Astrocyte (in vitro differentiated cells and primary cell): ENCODE measurements at places on chromosomes 12 and 14.
A peak's percentile ranks its signal among the peaks of the same experiment; 100 is the strongest.

GRCh38 chr14:101980700-101981099, 16.3 kb downstream of the DYNC1H1 start:
- H3K27ac ChIP-seq, result peak overlapping the region; percentile 75
- H3K36me3 ChIP-seq, result peaks cover 64% of the 10 kb centered on the region
- peaks cover 25% of the 10 kb centered on the region for H3K4me1 ChIP-seq

DNA sequence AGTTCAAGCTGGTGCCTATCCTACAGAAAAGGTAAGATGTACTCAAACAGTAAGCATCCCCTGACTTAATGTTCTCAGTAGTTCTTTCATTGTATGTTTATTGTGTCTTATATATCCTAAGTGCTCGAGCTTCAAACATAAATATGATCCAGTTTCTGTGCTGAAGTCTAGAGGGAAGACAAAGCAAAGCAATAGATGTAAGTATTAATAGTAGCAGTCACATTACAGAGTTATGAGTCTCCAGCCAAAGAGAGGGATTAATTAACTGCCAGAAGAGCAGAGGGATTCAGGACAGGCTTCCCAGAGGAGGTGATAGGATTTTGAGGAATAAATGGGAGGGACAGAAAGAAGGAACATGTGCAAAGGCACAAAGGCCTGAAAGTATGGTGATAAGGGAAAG, 1.4 kb downstream of the NGDN start:
- H3K4me3 ChIP-seq, result no peak overlapping the region
- H3K4me1 ChIP-seq, result peaks cover 4% of the 10 kb centered on the region
- H3K36me3 ChIP-seq, result peaks cover 27% of the 10 kb centered on the region

GRCh38 chr12:40980427-40980961, 207.6 kb upstream of the PDZRN4 start:
- peaks cover 5% of the 10 kb centered on the region for H3K4me1 ChIP-seq
- H3K36me3 ChIP-seq, result no peaks in the 10 kb centered on the region
- no peak overlapping the region for H3K4me3 ChIP-seq
- no peaks in the 10 kb centered on the region for H3K27me3 ChIP-seq
- no peak overlapping the region for H3K27ac ChIP-seq

DNA sequence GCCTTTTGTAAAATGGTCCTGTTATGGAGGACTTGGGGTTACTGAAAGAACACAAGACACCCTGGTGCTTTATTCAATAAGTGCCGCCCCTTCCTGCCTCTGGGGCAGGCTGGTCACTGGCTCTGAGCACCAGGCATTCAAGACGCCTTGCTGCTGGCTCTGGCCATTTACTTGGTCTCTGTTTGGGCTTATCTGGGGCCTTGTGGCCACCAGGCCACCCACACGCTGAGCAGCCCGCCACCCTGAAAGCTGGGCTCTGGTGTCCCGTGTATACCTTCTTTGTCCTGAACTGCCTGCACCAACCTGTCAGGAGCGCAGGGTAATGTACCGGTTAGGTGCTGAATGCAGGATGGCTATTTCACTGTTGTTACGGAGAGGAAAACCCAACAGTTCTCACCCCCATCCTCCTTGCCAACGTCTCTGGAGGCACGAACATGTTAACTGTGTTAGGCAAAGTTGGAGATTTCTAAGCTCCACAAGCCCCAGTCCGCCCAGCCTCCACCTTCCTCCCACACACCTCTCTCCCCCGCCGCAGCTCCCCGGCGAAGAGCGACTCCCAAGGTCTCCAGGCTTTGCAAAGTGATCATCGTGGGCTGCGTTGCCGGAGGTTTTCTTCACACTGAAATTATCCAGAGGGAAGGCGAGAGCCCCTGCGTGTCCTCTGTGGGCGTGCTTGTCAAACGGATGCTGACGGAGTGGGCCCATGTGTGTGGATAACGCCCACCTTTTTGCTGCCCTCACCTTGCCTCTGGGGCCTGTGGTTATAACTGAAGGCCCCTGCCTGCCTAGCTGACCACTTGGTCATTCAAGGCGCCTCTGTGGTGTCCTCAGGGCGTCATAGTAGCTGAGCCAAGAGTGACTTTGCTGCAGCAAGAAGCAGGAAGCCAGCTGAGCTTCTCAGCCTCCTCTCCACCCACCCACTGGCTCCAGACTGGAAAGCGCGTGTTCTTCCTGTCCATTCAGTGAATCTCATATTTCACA, 18.8 kb upstream of the BEGAIN start:
- DNase-seq, result peak; percentile 33
- H3K36me3 ChIP-seq, result no peaks in the 10 kb centered on the region
- peaks cover 5% of the 10 kb centered on the region for H3K27me3 ChIP-seq
- H3K4me3 ChIP-seq, result no peak overlapping the region

- H3K4me3 ChIP-seq, result no peak overlapping the region
- no peak overlapping the region for H3K27ac ChIP-seq
- H3K4me1 ChIP-seq, result peaks cover 13% of the 10 kb centered on the region
- peaks cover 31% of the 10 kb centered on the region for H3K36me3 ChIP-seq
- no peaks in the 10 kb centered on the region for H3K27me3 ChIP-seq
Observed at GRCh38 chr14:99508896-99509629, 27.9 kb downstream of the CCNK start.

- no peak for DNase-seq
- no peaks in the 10 kb centered on the region for H3K36me3 ChIP-seq
- H3K27me3 ChIP-seq, result no peaks in the 10 kb centered on the region
- no peak overlapping the region for H3K27ac ChIP-seq
Observed at GRCh38 chr14:54844479-54844878, 58.1 kb downstream of the GCH1 start.

GRCh38 chr14:59356312-59356711, 108.9 kb downstream of the GPR135 start:
- H3K4me3 ChIP-seq, result no peak overlapping the region
- peaks cover 14% of the 10 kb centered on the region for H3K4me1 ChIP-seq
- DNase-seq, result no peak
- peaks cover 7% of the 10 kb centered on the region for H3K36me3 ChIP-seq
- no peak overlapping the region for H3K27ac ChIP-seq

GRCh38 chr12:94073441-94074051, 74.8 kb upstream of the PLXNC1 start:
- no peaks in the 10 kb centered on the region for H3K27me3 ChIP-seq
- DNase-seq, result no peak
- H3K4me1 ChIP-seq, result no peaks in the 10 kb centered on the region

DNA sequence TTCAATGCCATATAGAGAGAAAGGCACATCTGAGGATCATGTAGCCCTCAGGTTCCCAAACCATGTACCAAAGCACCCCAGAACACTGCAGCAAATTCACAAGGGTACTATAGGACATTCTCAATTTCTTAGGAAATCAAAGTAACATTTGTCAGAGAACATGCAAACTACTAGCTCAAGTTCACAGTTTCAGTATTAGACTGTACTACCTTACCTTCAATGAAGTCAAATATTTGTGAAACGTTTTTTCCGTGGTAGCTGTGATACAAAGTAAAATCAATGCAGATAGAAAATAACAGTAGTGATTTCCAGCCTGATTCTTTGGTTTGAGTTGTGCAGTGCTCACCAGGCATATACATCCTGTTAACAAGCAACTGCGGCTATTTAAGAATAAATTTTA, 197.1 kb downstream of the MED13L start:
- H3K27ac ChIP-seq, result no peak overlapping the region
- H3K27me3 ChIP-seq, result no peaks in the 10 kb centered on the region
- H3K36me3 ChIP-seq, result no peaks in the 10 kb centered on the region

GRCh38 chr12:7642876-7643309, 22.8 kb downstream of the APOBEC1 start:
- no peak overlapping the region for H3K4me3 ChIP-seq
- no peaks in the 10 kb centered on the region for H3K36me3 ChIP-seq
- no peak for DNase-seq
- H3K4me1 ChIP-seq, result peaks cover 4% of the 10 kb centered on the region
- H3K27ac ChIP-seq, result no peak overlapping the region

- no peaks in the 10 kb centered on the region for H3K36me3 ChIP-seq
- no peaks in the 10 kb centered on the region for H3K27me3 ChIP-seq
- no peak for DNase-seq
- H3K4me1 ChIP-seq, result no peaks in the 10 kb centered on the region
- no peak overlapping the region for H3K27ac ChIP-seq
Observed at GRCh38 chr14:76514213-76514998, 138.5 kb downstream of the ESRRB start.

- no peak for DNase-seq
- no peak overlapping the region for H3K4me3 ChIP-seq
- H3K4me1 ChIP-seq, result peaks cover 10% of the 10 kb centered on the region
- H3K36me3 ChIP-seq, result no peaks in the 10 kb centered on the region
Observed at GRCh38 chr12:51630986-51631385, 40.0 kb downstream of the SCN8A start.

GRCh38 chr14:74109369-74109768, 24.6 kb downstream of the LIN52 start:
- DNase-seq, result no peak
- H3K4me1 ChIP-seq, result no peaks in the 10 kb centered on the region
- no peak overlapping the region for H3K4me3 ChIP-seq
- no peaks in the 10 kb centered on the region for H3K27me3 ChIP-seq
- no peaks in the 10 kb centered on the region for H3K36me3 ChIP-seq

GRCh38 chr12:105256011-105256410, 20.0 kb upstream of the APPL2 start:
- DNase-seq, result peak; percentile 47
- H3K27me3 ChIP-seq, result no peaks in the 10 kb centered on the region
- peak overlapping the region; percentile 97 for H3K27ac ChIP-seq
- H3K36me3 ChIP-seq, result no peaks in the 10 kb centered on the region
- H3K4me3 ChIP-seq, result peak overlapping the region; percentile 2
- H3K4me1 ChIP-seq, result peaks cover 47% of the 10 kb centered on the region

- no peaks in the 10 kb centered on the region for H3K36me3 ChIP-seq
- no peak overlapping the region for H3K27ac ChIP-seq
- peaks cover 3% of the 10 kb centered on the region for H3K27me3 ChIP-seq
- no peaks in the 10 kb centered on the region for H3K4me1 ChIP-seq
- no peak for DNase-seq
Observed at GRCh38 chr14:36241183-36241582, 64.7 kb upstream of the PTCSC3 start.

DNA sequence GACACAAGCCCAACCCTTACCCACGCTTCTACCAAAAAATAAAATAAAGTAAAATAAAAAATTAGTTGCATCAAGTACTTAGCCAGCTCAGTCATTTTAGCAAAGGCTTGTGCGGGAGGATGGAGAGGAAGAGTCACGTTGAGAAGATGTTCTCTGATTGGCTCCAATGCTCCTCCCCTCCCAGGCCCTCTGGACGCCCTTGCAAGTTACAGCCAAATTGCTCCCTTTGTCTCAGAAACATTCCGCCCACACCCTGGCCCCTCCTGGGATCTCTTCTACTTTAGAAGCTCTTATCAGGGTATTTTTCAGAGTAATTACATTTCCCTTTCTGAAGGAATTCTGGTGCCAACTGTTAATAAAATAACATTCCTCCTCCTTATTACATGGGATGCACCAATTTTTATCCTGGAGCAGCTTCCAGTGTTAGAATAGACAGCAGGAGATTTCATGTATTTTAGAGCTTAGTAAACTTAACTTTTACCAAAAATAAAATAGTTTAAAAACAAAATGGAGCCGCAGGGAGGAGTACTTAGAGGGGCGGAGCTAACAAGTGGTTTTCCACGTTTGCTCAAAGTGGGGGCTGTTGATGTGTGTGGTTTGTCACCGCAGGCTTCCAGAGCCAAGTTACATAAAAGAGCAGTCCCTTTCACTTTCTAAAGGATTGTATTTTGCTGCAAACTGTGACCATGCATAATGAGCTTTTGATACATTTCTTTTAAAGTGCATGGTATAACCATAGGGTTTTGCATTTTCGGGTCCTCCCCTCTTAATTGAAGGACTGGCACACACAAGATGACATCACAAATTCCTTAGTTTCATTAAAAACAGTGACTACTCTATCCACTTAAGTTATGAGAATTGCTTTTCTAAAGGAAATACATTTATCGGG, 71.7 kb upstream of the RAP1B start:
- H3K27ac ChIP-seq, result peak overlapping the region; percentile 46
- H3K36me3 ChIP-seq, result no peaks in the 10 kb centered on the region
- DNase-seq, result peak; percentile 79
- peaks cover 4% of the 10 kb centered on the region for H3K4me1 ChIP-seq
- no peaks in the 10 kb centered on the region for H3K27me3 ChIP-seq

DNA sequence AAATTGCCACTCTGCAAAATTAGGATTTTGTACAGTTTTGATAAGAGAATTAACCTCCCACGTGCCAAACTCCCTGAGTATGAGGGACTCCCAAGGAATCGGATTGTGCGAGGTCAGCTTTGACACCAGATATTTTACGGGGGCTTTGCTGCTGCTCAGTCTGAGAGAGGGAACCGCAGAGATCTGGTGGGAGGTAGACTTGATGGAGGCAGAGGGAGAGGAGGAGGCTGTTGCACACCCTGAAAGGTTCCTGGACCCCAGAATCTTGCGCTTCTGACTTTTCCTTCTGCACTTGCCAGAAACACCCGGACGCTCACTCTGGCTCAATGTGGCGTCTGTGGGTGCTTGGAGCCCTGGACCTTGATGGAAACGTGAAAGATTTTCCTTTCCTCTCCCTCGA, 83.9 kb downstream of the PAPOLA start:
- H3K4me1 ChIP-seq, result no peaks in the 10 kb centered on the region
- H3K36me3 ChIP-seq, result no peaks in the 10 kb centered on the region
- DNase-seq, result no peak

DNA sequence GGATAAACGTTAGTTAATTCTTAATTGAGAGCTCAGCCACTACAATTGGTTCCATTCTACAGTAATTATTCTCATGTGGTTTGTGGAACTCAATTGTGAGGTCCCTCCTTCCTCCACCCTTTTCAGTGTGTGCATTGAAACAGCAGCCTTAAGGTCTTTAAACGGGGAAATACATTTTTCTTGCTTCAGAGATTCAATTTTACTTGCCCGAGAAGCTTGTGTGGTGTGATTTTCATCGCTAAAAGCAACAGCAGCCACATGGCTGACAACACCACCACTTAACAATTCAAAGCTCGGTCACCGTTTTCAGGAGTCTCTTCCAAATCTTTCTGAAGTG, 733 bp upstream of the PPFIBP1 start:
- H3K27me3 ChIP-seq, result no peaks in the 10 kb centered on the region
- H3K4me3 ChIP-seq, result peak overlapping the region; percentile 93
- peak overlapping the region; percentile 97 for H3K27ac ChIP-seq
- peaks cover 21% of the 10 kb centered on the region for H3K4me1 ChIP-seq
- DNase-seq, result no peak

- H3K36me3 ChIP-seq, result no peaks in the 10 kb centered on the region
- DNase-seq, result no peak
- no peak overlapping the region for H3K27ac ChIP-seq
- no peaks in the 10 kb centered on the region for H3K27me3 ChIP-seq
- no peaks in the 10 kb centered on the region for H3K4me1 ChIP-seq
Observed at GRCh38 chr12:110668480-110669192, 20.3 kb downstream of the HVCN1 start.

DNA sequence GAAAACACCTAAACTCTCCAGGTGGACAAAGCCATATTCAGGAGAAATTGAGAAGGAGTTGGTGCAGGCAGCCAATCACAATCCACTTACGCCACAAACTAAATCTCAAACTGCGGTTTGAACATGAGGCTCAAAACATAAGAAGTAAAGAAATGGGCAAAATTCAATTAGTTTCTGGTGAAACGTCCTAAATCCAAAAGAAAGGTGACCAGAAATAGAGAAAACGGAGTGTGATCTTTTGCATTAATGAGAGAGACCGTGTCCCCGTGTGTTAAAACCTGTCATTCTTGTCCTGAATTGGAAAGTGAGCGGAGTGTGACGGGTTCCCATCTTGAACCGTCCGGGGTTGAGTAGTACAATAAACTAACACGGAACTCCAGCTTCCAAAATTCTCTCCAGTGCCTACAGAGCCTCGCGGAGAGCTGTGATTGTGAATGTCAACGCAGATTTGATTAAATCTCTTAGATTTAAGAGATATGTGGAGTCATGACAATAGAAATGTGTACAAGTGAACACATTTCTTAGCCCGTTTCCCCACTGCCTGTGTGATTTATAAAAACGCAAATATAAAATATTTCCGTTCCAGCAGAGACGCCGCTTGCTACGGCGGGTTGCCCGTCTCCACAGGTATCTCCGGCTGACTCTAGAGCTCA, 595 bp upstream of the METAP2 start:
- no peak for DNase-seq
- peaks cover 16% of the 10 kb centered on the region for H3K36me3 ChIP-seq
- no peaks in the 10 kb centered on the region for H3K27me3 ChIP-seq
- peak overlapping the region; percentile 88 for H3K27ac ChIP-seq
- peak overlapping the region; percentile 87 for H3K4me3 ChIP-seq
